Fibroblast of mammary gland (primary cell): ENCODE measurements at places on chromosomes 16 and 17.

DNA sequence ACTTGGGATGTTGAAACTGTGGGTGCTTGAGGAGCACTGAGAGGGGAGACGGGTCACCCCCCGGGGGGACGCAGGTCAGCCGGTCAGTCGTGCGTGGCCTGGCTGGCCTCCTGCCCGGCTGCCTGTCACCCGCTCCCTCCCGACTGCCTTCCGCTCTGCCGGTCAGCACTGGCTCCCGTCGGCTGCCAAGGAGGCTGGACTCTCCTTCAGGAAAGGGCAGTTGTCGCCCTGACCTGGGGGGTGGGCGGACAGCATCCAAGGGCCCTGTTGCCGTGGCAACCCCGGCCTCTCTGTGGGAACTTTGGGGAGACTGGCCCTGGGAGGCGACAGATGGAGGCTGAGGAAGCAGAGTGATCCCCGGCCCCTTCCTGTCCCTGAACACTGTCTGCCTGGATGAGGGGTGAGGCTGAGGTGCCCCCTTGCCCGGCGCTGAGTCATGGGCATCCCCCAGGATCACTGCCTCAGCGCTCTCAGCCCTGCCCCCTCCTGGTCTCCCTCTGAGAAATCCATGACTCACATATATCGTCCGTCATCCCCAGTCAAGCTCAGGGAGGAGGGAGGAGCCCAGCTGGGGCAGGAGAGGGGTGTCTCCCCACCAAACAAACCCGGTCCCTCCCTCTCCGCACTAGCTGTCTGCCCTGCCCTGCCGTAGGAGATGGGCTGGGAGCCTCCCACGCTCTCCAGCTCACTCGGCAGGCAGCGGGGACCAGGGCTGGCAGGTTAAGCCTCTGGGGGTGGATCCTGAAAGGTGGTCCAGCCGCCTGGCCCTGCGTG, at the start of gene ADGRG1:
TSS of gene ADGRG1 (plus strand) at position 623 of the 774 bp plus-strand sequence. CDS start 21,658 bp downstream, outside the sequence.
- DNase-seq, result peak; percentile 94

DNA sequence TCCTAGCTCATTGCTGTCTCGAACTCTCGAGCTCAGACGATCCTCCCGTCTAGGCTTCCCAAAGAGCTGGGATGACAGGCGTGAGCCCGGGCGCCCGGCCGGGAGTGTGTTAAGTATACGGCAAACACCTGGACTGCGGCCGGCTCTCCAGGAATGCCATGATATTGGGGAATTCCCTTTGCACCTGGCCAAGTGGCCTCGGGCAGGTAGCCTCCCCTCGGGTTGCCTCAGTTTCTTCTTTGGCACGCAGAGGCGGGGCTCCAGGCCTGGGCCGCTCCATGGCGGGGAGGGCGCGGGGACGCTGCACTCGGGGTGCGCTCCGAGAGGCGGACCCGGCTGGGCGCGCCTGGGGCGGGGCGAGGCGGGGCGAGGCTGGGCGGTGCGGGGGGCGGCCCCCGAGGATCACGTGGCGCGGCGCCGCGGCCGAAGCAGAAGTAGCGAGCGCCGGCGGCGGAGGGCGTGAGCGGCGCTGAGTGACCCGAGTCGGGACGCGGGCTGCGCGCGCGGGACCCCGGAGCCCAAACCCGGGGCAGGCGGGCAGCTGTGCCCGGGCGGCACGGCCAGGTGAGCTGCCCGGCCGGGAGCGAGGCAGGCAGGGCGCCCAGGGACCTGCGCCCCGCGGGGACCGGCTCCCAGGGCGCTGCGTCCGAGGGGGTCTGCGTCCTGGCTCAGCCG, at the start of gene PLCG2:
TSS of gene PLCG2 (plus strand) at position 431 of the 675 bp plus-strand sequence. CDS start 6,699 bp downstream, outside the sequence.
- peak; percentile 5 for DNase-seq

DNA sequence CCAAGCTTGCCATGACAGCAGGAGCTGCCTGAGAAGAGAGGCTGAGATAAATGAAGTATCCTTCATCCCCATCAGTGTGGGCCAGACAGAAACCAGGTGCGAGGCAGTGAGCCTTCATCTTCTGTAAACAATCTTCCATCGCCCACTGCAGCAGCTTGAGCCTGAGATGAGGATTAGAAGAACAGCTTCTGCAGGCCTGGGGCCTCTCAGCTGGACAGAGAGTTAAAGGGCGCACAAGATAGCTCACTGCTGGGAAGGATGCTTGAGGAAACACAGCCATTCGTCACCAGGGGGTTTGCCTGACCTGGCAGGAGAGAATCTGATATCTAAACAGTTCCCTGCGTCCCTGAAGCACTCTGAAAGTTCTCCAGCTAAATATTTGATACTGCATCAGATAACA, 27.1 kb downstream of the HOXB1 start:
- DNase-seq, result no peak

- no peak for DNase-seq
Observed at GRCh38 chr16:69187446-69188235, 677 bp downstream of the SNTB2 start.

- no peak for DNase-seq
Observed at GRCh38 chr17:1180958-1181752, 1.4 kb upstream of the ABR start.

DNA sequence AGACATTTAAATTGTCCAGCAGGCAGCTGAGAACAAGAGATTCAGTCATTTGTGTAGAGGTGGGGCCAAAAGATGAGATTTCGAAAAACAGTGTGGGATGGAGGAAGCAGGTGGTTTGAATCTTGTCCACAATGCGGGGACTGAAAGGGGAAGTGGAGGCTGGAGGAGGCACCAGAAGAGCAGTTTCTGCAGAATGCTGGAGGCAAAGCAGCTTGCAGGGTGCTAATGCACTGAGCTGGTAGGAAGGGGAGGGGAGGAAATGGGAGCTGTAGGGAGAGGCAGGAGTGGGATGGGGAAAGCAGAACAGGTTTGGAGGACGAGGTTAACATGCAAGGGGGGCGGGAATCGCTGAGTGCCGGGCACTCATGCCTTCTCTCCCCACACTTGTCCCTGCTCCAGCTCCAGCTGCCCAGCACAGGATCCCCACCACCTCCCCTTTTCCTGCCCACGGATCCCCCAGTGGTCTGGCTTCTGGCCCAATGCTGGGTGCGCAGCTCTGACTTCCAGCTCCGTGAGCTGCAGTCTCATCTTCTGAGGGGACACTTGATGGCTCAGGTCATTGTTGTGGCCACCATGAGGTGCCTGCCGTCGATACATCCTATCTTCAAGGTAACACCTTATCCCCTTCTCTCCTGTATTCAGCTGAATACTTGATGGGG, 9.4 kb downstream of the C17orf100 start:
- no peak for DNase-seq
